ENCODE measurements at places on chromosomes 3 and 15. TPM values are rescaled to one million over a fixed set of nuclear protein-coding genes. Genes with fewer than 3 reads are reported as not detected.
A peak's percentile ranks its signal among the peaks of the same experiment; 100 is the strongest.

- DNase-seq = no peak
- H3K27me3 ChIP-seq = no peaks in the 10 kb centered on the region
- no peaks in the 10 kb centered on the region for H3K36me3 ChIP-seq
- no peak overlapping the region for H3K4me3 ChIP-seq
Measured at GRCh38 chr3:29335943-29336342, 55.1 kb downstream of the RBMS3 start.

GRCh38 chr3:181919375-181919774 lies 207.7 kb downstream of the SOX2 start:
- H3K36me3 ChIP-seq = no peaks in the 10 kb centered on the region
- H3K4me3 ChIP-seq = no peak overlapping the region

- no peaks in the 10 kb centered on the region for H3K27me3 ChIP-seq
- no peak overlapping the region for H3K27ac ChIP-seq
- no peaks in the 10 kb centered on the region for H3K4me1 ChIP-seq
- no peak for DNase-seq
- H3K36me3 ChIP-seq = no peaks in the 10 kb centered on the region
Measured at GRCh38 chr15:51312166-51313073, 26.0 kb downstream of the CYP19A1 start.

DNA sequence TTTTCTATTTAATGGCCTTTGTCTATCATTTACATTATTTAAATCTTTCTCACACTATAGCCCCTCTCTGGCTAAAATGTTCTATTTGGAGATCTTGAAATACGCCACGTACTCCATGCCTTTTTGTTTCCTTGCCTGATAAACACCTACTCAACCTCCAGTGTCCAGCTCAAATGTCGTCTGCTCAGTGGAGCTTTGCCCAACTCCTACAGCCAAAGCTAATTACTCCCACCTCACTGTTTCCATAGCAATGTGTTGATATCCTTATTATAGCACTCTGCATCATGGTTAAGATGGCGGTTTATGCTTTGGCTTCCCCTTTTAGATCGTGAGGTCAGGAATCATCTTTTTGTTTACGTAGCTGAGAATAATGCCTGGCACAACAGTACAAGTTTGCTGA lies 55.9 kb downstream of the NGLY1 start:
- DNase-seq = no peak
- no peaks in the 10 kb centered on the region for H3K27me3 ChIP-seq
- H3K4me1 ChIP-seq = no peaks in the 10 kb centered on the region
- H3K27ac ChIP-seq = no peak overlapping the region
- no peak overlapping the region for H3K4me3 ChIP-seq

DNA sequence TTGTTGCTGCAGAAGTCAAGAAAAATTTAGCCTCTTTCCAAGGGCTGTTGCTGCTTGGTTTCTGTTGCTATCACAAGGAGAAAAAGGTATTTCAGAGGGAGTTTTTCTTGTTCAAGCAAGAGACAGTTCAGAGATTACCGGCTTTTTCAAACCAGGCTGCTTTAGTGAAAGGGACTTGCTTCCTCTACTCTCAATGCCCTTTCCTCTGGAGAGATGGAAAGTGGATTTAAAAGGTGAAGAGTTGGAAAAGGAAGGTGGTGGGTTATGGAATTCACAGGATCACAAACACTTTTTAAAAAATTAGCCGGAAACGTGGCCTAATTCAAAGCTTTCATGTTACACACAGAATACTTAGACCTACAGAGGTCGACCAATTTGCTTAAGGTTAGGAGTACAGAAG lies 1.1 kb downstream of the PARP6 start:
- H3K4me1 ChIP-seq = no peaks in the 10 kb centered on the region
- DNase-seq = no peak
- H3K27me3 ChIP-seq = no peaks in the 10 kb centered on the region

DNA sequence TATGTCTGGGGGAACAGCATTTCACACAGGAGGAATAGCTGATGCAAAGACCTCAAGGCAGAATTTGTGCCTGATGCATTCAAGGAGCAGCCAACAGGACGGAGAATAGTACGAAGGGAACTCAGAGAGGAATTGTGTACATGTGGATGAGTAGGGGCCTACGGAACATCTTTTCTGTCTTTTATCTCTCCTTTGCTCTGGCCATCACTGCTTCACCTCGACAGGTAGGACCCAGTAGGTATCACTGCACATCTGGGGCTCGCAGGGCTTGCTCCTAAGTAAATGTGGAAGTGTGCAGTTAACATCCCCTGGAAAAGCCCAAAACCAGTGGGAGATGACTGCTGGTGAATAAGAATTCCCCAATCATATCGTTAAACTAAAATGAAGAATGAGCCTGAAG lies 56.4 kb upstream of the POU1F1 start:
- no peak for DNase-seq
- no peaks in the 10 kb centered on the region for H3K27me3 ChIP-seq
- H3K27ac ChIP-seq = no peak overlapping the region
- H3K4me3 ChIP-seq = no peak overlapping the region

DNA sequence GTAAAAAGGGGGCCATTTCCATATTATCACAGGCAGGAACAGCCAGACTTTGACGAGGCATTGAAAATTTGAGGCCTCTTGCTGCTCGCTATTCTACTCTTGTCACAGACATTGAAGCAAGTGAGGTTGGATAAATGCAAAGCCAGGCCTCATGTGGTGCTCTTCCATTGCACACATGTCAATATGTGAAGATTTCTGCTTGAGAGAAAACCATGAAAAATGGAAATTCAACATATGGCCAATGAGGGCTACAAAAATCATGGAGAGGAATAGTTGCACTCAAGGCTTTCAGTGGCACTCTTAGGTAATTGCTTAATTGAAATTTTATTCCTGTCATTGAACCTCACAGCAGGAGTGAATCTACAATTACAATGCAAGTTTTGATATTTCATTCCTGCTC lies 185.6 kb upstream of the MBNL1 start:
- no peaks in the 10 kb centered on the region for H3K27me3 ChIP-seq
- no peak overlapping the region for H3K4me3 ChIP-seq
- peaks cover 11% of the 10 kb centered on the region for H3K36me3 ChIP-seq
- peaks cover 5% of the 10 kb centered on the region for H3K4me1 ChIP-seq
- no peak overlapping the region for H3K27ac ChIP-seq

DNA sequence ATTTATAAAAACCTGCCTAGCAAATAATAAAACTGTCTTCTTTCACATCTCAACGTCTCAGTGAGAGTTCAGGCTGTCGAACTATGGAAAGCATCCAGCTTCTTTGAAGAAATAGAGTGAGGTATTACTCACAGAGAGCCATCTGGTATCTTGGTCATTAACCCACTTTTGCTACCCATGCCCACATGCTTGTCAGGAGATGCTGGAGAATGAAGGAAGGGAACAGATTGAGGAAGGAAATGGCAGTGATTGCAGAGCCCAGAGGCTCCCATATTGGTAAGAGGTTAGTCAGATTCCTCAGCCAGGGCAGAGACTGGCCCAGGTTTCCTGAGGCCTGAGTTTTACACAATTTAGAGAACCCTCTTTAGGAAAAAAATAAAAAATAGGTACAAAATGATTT lies 119.1 kb downstream of the B3GALNT1 start:
- H3K27me3 ChIP-seq = no peaks in the 10 kb centered on the region
- no peak overlapping the region for H3K4me3 ChIP-seq
- DNase-seq = no peak
- H3K27ac ChIP-seq = no peak overlapping the region

DNA sequence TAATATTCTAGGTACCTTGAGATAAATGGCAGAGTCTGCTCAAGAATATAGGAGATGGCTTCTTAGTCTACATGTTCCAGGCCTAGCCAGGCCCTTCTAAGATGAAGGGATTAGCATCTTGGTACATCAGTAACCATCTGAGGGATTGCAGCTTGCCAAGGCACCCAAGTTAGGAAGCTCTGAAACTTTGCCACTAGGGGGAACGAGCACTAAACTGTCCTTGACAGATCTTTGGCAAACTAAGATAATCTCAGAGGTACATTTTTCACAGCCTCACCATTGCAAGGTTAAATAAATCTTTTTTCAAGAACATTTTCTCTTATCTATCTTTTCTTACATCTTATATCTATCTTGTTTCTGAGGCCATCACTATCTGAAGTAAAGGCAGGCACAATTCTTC lies 351.2 kb downstream of the RAP2B start:
- no peaks in the 10 kb centered on the region for H3K27me3 ChIP-seq
- no peak overlapping the region for H3K4me3 ChIP-seq
- DNase-seq = no peak
- H3K36me3 ChIP-seq = peaks cover 5% of the 10 kb centered on the region

GRCh38 chr15:65902373-65902772 lies 33.1 kb downstream of the RAB11A start:
- H3K27me3 ChIP-seq = no peaks in the 10 kb centered on the region
- peaks cover 9% of the 10 kb centered on the region for H3K4me1 ChIP-seq
- no peak overlapping the region for H3K4me3 ChIP-seq

DNA sequence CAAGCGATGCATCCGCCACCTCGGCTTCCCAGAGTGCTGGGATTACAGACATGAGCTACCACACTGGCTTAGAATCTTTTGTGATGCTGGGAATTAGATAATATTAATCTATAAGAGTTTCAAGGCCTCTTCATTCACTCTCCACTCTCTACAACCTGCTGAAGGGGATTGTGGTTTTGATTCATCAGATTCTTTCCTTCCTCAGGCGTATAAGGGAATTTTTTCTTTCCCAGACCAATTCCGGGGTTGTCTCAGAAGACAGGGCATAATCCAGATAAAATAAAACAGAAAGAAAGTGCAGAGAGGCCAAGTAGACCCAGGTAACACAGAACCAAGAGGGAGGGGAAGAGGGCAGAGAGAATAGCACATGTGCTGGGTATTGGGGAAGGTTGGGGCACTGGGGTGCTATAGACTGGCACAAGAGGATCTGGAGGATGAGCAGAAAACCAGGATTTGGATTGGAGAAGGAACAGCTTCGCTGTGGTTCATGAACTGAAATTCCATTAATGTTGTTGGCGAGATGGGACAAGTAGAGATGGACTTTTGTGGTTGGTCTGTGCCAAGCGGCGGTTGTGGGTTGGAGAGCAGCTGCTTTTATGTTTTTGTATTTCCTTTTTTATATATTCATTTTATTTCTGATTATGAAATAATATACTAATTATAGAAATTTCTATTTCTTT lies 12.8 kb downstream of the ARL6IP5 start:
- DNase-seq = no peak
- H3K27me3 ChIP-seq = no peaks in the 10 kb centered on the region
- H3K36me3 ChIP-seq = no peaks in the 10 kb centered on the region
- H3K4me3 ChIP-seq = no peak overlapping the region

- H3K4me3 ChIP-seq = no peak overlapping the region
- no peak overlapping the region for H3K27ac ChIP-seq
- DNase-seq = no peak
- H3K27me3 ChIP-seq = no peaks in the 10 kb centered on the region
- no peaks in the 10 kb centered on the region for H3K36me3 ChIP-seq
Measured at GRCh38 chr3:76372497-76372896, 587.1 kb upstream of the ZNF717 start.

DNA sequence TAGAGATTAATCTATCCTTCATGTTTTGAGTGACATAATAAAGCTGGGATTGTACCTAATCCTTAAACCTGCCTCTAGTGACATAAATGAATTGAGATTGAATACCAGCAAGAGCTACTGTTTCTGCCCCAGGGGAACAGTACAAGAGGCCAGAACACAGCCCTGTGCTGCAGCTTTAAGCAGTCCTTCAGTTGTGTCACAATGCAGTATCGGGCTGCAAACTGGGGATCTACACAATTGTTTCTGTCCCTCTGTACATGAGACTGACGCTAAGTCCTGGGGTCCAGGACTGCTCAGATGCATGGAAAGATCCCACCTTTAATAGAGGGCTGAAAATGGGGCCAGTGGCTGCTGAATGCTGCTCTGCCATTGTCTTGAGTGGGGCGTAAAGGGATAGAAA lies 87.5 kb downstream of the MINAR1 start:
- no peak for DNase-seq
- H3K36me3 ChIP-seq = no peaks in the 10 kb centered on the region
- no peak overlapping the region for H3K27ac ChIP-seq
- no peaks in the 10 kb centered on the region for H3K27me3 ChIP-seq

- no peaks in the 10 kb centered on the region for H3K4me1 ChIP-seq
- no peak overlapping the region for H3K4me3 ChIP-seq
- DNase-seq = no peak
Measured at GRCh38 chr15:54566654-54567053, 588.4 kb downstream of the UNC13C start.

- no peak overlapping the region for H3K27ac ChIP-seq
- H3K4me1 ChIP-seq = no peaks in the 10 kb centered on the region
- no peak for DNase-seq
- no peaks in the 10 kb centered on the region for H3K36me3 ChIP-seq
- H3K27me3 ChIP-seq = no peaks in the 10 kb centered on the region
Measured at GRCh38 chr3:197430502-197430901, 125.3 kb downstream of the BDH1 start.

- peaks cover 21% of the 10 kb centered on the region for H3K36me3 ChIP-seq
- H3K27me3 ChIP-seq = no peaks in the 10 kb centered on the region
- DNase-seq = peak; percentile 99
- peak overlapping the region; percentile 93 for H3K27ac ChIP-seq
- H3K4me1 ChIP-seq = no peaks in the 10 kb centered on the region
Measured at GRCh38 chr3:120094776-120095225, 554 bp upstream of the GSK3B start.

- H3K4me3 ChIP-seq = no peak overlapping the region
- peaks cover 12% of the 10 kb centered on the region for H3K36me3 ChIP-seq
- H3K27ac ChIP-seq = no peak overlapping the region
Measured at GRCh38 chr3:82999777-83000176, 1238.3 kb upstream of the GBE1 start.

GRCh38 chr3:13240928-13241618 lies 167.8 kb upstream of the IQSEC1 start:
- H3K27ac ChIP-seq = no peak overlapping the region
- H3K27me3 ChIP-seq = no peaks in the 10 kb centered on the region
- DNase-seq = no peak
- H3K4me3 ChIP-seq = no peak overlapping the region
- no peaks in the 10 kb centered on the region for H3K36me3 ChIP-seq
- peaks cover 3% of the 10 kb centered on the region for H3K4me1 ChIP-seq

DNA sequence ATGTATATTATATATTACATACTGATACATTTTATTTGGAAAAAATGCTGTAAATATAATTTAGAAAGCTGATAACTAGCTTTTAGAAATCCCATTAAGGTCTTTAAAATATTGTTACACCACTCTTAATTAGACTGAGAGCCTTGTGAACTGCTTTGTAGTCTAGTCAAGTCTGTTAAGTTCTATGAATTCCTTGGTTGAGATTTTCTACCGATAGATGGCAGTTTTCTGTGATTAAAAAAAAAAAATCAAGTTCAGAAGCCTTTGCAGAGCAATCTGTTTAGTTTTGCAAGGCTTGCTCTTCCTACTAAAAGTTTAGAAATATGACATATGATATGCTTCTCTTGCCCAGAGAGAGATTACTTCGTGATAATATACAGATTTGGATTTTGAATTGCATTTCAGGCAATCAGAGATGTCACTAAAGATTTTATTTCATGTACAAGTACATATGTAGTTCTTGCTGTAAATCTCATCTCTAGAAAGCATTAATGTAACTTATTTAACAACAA lies 60.4 kb upstream of the SLITRK3 start:
- no peaks in the 10 kb centered on the region for H3K4me1 ChIP-seq
- no peaks in the 10 kb centered on the region for H3K27me3 ChIP-seq
- H3K27ac ChIP-seq = no peak overlapping the region
- DNase-seq = no peak
- no peaks in the 10 kb centered on the region for H3K36me3 ChIP-seq

The APOD gene
- total RNA-seq = not detected

The CHDH gene
- total RNA-seq = 8.2 TPM

The NRROS gene
- total RNA-seq = 2.8 TPM

The BFSP2 gene
- total RNA-seq = not detected

The ZNF662 gene
- total RNA-seq = not detected

The IFT57 gene
- 21.4 TPM for total RNA-seq

The MESP2 gene
- total RNA-seq = not detected

The NAALADL2 gene
- 1.6 TPM for total RNA-seq

The MED12L gene
- 16.4 TPM for total RNA-seq

Data from H9 (cell line).